ENCODE measurements at places on chromosomes 12 and 14.

- no peaks in the 10 kb centered on the region for H3K4me1 ChIP-seq
- no peaks in the 10 kb centered on the region for H3K27me3 ChIP-seq
- H3K4me3 ChIP-seq, result no peak overlapping the region
These were observed 454.3 kb upstream of the LMO3 start for GRCh38 chr12:17060260-17060659.

GRCh38 chr14:65439117-65439516, 26.6 kb downstream of the FUT8 start:
- peaks cover 3% of the 10 kb centered on the region for H3K4me1 ChIP-seq
- DNase-seq, result no peak
- no peak overlapping the region for H3K4me3 ChIP-seq
- no peak overlapping the region for H3K27ac ChIP-seq
- peaks cover 3% of the 10 kb centered on the region for H3K36me3 ChIP-seq

DNA sequence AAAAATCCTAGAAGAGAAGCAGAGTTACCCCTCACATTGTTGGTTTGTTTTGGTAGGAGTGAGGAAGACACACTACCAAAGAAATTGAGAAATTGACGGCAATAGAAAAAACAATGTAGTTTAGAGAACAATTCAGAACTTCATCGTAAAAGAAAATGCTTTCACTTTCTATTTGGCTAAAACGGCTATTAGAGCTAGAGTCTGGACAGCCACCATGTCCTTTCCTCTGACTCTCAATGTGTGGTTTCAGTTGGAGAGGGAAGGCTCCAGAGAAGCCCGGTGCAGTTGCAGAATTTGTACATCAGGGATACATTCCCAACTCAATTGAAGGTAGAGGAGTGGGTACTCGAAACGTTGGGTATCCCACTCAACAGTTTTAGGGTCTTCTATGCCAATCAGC, 535.3 kb downstream of the GALC start:
- no peak overlapping the region for H3K4me3 ChIP-seq
- no peaks in the 10 kb centered on the region for H3K27me3 ChIP-seq
- DNase-seq, result no peak
- H3K4me1 ChIP-seq, result no peaks in the 10 kb centered on the region

GRCh38 chr12:87678453-87678852, 350.7 kb downstream of the C12orf50 start:
- H3K4me1 ChIP-seq, result no peaks in the 10 kb centered on the region
- no peaks in the 10 kb centered on the region for H3K36me3 ChIP-seq
- H3K27ac ChIP-seq, result no peak overlapping the region
- H3K4me3 ChIP-seq, result no peak overlapping the region

GRCh38 chr12:51450333-51450732, 25.7 kb downstream of the SLC4A8 start:
- no peak overlapping the region for H3K27ac ChIP-seq
- H3K36me3 ChIP-seq, result no peaks in the 10 kb centered on the region
- no peak for DNase-seq

- H3K27me3 ChIP-seq, result peaks cover 2% of the 10 kb centered on the region
- no peak overlapping the region for H3K27ac ChIP-seq
- DNase-seq, result no peak
- no peaks in the 10 kb centered on the region for H3K36me3 ChIP-seq
These were observed 4.1 kb downstream of the PELI2 start for GRCh38 chr14:56122301-56122700.

GRCh38 chr14:32022938-32023466, 54.1 kb upstream of the ARHGAP5 start:
- peaks cover 15% of the 10 kb centered on the region for H3K27me3 ChIP-seq
- H3K4me3 ChIP-seq, result no peak overlapping the region
- H3K36me3 ChIP-seq, result no peaks in the 10 kb centered on the region
- H3K27ac ChIP-seq, result no peak overlapping the region
- DNase-seq, result no peak
- no peaks in the 10 kb centered on the region for H3K4me1 ChIP-seq

GRCh38 chr12:67413577-67413976, 144.4 kb downstream of the CAND1 start:
- H3K4me3 ChIP-seq, result no peak overlapping the region
- no peaks in the 10 kb centered on the region for H3K27me3 ChIP-seq
- no peak for DNase-seq
- no peaks in the 10 kb centered on the region for H3K36me3 ChIP-seq
- no peak overlapping the region for H3K27ac ChIP-seq
